Activated T-cell treated with anti-CD3 and anti-CD28 coated beads, Interleukin-2, amount 50 U/mL, for 24 hours (primary cell): ENCODE measurements at places on chromosomes 7 and 10.

DNA sequence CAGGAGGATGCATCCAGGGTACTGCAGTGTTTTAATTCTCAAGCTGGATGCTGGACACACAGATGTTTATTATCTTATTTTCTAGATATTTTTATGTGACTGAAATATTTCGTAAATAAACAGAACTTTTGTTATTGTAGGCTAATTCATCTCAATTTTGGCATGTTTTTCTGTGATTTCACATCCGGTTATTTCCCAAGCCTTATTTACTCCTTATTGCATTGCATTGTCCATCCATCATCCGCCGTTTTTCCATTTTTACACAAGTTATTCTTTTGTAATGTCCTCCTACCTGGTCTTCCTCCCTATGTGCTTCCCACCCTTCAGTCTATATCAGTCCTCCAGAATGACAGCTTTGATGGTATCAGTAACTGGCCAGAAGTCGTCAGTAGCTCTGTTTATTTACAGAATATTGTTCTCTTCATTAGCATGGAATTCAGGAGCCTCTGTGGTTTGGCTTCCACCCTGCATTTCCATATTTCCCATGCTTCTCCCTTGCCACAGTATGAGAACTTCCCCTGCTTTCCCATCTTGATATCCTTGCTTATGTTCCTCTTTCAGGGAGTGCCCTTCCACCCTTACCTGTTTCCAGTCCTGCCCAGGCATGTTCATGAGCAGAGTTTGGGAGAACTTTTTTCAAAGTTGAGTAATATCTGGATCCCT lies 16.1 kb downstream of the GNAI1 start:
- DNase-seq, result no peak

- no peak for DNase-seq
Observed at GRCh38 chr10:101273741-101274140, 44.5 kb upstream of the LBX1 start.

- DNase-seq, result no peak
Observed at GRCh38 chr10:88415533-88416130, 167.5 kb downstream of the RNLS start.

- peak; percentile 51 for DNase-seq
Observed at GRCh38 chr10:69057261-69057950, 30.5 kb upstream of the SRGN start.

DNA sequence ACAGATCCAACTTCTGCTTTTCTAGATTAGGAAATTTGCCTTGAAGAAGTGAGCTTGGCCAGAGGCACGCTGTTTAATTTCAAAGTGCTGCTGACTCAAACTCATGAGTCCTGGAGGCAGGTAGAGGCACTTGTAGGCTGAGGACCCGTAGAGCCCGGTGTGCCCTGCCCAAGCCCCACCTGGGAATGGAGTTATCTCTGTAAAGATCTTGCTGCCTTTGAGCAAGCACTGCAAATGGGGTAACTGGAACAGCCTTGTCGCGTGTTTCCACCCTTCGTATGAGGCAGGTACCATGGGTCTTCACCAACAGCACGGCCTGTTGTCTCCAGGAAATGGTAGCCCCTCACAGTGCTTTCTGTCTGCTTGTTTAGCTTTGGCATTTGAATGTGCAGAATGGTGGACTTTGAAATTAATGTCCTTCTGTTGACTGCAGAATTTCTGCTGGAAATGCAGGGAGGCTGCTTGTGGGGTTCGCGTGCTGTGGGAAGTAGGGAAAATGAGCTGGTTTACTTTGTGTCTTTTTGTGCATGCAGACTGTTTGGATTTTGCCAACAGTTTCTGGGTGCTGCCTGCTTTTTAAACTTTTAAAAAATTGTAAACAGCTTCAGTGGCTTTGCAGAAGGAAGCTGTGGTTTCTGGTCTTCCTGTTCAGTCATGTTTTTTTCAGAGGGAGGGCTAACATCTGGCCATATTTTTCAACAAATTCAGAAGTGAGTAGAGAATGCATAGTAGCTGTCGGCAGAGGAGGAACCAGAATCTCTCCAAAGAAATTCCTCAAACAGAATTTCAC lies 27.2 kb downstream of the CCM2 start:
- no peak for DNase-seq

DNA sequence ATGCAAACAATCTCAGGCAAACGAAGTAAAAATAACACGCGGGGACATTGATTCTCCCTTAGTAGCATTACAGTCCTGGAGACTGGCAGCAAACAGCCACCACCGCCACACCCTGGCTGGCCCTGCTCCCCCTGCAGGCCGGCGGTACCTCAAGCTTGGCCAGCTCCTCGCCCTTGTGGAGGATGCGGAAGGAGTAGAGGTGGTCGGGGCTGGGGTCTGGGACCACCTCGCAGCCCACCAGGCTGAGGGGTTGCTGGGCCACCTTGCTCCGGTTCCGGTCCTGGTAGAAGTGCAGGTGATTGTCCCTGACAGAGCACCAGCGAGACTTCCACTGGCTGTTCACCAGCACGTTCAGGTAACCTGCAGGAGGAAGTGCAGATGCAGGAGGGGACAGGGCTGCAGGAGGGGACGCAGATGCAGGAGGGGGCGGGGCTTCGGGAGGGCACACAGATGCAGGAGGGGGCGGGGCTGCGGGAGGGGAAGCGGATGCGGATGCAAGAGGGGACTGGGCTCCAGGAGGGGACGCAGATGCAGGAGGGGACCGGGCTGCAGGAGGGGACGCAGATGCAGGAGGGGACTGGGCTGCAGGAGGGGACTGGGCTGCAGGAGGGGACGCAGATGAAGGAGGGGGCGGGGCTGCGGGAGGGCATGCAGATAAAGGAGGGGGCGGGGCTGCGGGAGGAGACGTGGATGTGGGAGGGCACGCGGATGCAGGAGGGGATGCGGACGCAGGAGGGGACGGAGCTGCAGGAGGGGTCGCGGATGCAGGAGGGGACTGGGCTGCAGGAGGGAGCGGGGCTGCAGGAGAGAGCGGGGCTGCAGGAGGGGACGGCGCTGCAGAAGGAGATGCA lies 65.7 kb downstream of the VWA2 start:
- peak; percentile 74 for DNase-seq

DNA sequence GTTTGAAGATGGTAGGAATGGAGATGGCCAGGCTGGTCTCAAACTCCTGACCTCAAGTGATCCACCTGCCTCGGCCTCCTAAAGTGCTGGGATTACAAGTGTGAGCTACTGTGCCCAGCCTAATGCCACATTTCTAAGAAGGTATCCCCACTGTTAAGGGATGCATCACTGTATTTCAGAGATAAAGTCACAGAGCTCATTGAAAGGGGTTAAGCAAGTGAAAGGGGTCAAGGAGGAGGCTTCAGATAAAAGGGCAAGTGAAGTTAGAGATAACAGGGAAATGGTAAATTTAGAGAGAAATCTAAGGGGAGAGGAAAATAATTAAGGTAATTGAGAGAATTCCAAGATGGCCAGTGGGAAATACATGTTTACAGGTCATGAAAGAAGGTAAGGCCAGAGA lies 93.0 kb upstream of the SP4 start:
- no peak for DNase-seq
